Left lung (tissue), 14 donors: ENCODE measurements at places on chromosomes 16 and 17. TPM values are rescaled to one million over a fixed set of nuclear protein-coding genes. Genes with fewer than 3 reads are reported as not detected.

The CACNG5 gene
- not detected for total RNA-seq

The SOCS1 gene
- 21.4 TPM for total RNA-seq

The HEATR9 gene
- 0.37 TPM for total RNA-seq

The CCL4L2 gene
- total RNA-seq = 1.9 TPM

The NPTX1 gene
- 0.37 TPM for total RNA-seq

The CD19 gene
- 0.29 TPM for total RNA-seq

The KRT36 gene
- total RNA-seq = not detected

The IRX3 gene
- total RNA-seq = 40.7 TPM

The MYCBPAP gene
- total RNA-seq = 2.7 TPM

DNA sequence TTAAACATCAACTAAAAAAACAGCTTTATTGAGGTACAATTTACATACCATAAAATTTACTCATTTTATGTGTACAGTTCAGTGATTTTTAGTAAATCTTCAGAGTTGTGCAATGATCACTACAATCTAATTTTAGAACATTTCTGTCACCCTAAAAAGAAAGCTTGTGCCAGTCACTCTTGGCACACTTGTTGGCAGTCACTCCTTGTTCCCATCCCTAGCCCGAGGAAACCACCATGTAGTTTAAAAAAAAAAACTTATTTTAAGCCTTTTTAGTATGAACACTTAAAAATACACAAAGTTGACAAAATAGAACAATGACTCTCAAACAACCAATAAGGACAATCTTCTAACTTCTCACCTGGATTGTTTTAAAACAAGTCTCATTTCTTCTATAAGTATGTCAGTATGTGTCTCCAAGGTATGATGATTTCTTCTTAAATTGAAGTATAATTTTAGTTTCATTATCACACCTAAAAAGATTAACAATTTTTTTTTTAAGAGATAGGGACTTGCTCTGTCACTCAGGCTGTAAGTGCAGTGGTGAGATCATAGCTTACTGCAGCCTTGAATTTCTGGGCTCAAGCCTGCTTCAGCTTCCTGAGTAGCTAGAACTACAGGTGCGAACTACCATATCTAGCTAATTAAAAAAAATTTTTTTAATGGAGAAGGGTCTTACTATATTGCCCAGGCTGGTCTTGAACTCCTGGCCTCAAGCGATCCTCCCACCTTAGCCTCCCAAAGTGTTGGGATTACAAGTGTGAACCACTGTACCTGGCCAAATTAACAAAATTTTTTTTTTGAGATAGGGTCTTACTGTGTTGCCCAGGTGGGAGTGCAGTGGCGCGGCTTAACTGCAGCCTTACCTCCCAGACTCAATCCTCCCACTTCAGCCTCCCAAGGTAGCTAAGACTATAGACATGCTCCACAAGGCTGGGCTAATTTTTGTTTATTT lies 53.2 kb downstream of the PPM1E start:
- H3K27ac ChIP-seq = no peak overlapping the region
- no peaks in the 10 kb centered on the region for H3K36me3 ChIP-seq
- H3K4me1 ChIP-seq = no peaks in the 10 kb centered on the region
- DNase-seq = no peak

DNA sequence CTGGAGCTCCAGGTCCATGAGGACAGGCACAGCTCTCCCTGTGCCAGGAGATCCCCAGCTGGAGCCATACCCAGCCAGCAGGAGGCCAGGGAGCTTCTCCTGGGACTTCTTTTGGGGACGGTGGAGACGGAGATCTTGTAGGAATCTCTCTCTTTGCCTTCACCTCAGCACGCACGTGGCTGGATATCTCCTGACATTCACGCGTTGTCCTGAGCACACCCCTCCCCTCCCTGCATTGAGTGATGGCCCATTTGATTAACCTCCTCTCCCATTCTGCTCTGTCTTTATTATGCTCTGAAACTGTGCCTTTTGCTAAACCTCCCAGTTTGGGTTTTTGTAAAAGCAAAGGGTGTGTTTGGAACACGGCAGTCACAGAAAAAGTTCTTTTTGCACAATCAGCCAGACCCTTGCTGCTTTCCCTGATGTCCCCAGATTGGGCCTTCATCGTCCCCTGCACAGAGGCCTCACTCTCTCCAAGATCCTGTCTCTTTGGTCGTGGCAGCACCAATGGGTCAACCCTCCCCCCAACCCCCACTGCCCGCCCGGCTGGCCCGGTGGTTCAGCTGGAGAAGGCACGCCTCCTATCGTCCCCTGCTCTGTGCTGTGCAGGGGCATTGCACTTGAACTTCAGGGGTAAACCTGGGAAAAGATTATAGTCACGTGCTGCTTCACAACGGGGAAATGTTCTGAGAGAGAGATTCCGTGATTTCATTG lies 32.5 kb upstream of the LGALS9 start:
- no peak overlapping the region for H3K4me3 ChIP-seq
- H3K36me3 ChIP-seq = peaks cover 60% of the 10 kb centered on the region
- H3K27ac ChIP-seq = no peak overlapping the region
- no peaks in the 10 kb centered on the region for H3K27me3 ChIP-seq
- DNase-seq = no peak
- peaks cover 10% of the 10 kb centered on the region for H3K4me1 ChIP-seq

DNA sequence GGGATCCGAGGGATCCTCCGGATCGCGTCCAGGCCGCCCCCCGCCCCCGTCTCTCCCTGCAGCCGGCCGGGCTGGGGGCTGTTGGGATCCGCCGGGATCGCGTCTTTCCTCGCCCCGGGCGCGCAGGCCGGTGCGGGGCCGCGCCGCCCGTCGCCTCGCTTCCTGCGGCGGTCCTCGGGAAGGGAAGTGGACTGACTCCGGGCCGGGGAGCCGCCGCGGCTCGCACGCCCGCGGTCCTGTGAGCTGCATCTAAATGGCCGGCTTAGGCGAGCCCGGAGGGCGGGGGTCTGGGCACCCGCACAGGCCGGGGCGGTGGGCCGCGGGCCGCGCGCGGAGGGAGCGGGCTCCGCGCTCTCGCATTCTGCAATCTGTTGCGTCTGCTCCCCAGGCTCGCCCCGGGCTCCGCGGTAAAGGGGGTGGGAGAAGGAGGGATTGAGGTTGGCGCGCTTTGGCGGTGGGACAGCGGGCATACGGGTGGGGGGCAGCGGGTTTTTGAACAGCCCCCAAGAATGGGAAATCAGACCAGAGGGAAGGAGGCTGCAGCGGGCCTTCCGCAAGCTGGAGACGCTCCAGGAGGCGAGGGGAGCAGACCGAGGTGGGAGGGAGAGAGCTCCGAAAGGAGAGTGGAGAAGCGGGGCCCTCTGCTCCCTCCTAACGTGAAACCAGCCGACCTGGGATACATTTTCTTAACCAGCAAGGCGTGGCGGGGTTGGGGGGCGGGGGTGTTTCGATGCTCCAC lies 2.2 kb downstream of the TMEM132E start:
- H3K36me3 ChIP-seq = no peaks in the 10 kb centered on the region
- peak overlapping the region; percentile 1 for H3K4me3 ChIP-seq
- no peak overlapping the region for H3K27ac ChIP-seq
- peaks cover 21% of the 10 kb centered on the region for H3K4me1 ChIP-seq
- DNase-seq = no peak
- H3K27me3 ChIP-seq = peaks cover 99% of the 10 kb centered on the region

DNA sequence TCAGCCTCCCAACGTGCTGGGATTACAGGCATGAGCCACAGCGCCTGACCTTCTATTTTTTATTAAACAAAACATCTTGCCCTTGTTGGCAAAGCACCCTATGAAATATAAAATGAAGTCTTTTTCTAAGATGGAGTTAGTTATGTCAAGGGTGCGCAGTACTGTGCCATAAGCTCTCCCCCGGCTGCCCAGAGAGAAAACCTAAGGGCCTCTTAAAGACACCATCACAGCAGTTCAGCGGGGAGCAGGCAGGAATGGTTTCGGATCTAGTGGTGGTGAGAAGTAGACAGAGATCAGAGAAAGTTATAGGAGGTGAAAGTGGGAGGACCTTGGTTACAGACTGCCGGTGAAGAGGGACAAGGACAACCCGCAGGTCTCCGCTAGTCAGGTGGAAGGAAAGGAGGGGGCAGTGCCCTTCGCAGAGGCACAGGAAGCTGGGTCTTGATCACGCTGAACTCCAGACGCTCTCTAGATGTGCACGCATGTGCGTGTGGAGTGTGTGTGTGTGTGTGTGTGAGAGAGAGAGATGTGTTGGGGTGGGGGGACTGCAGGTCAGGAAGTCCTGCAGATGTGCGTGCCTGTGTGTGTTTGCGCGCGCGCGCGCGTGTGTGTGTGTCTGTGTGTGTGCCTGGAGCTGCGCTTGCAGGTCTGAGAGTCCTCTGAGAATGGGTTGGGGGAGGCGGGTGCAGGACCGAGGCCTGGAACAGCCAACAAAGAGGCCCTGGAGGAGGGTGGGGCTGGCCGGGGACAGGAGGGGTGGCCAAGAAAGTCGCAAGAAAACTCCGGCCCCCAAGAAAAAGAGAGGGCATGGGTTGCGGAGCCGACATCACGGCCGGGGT lies 748 bp upstream of the CMTM3 start:
- DNase-seq = peak; percentile 78
- H3K27ac ChIP-seq = peak overlapping the region; percentile 93
- no peaks in the 10 kb centered on the region for H3K27me3 ChIP-seq
- H3K4me3 ChIP-seq = peak overlapping the region; percentile 87
- H3K4me1 ChIP-seq = peaks cover 8% of the 10 kb centered on the region

DNA sequence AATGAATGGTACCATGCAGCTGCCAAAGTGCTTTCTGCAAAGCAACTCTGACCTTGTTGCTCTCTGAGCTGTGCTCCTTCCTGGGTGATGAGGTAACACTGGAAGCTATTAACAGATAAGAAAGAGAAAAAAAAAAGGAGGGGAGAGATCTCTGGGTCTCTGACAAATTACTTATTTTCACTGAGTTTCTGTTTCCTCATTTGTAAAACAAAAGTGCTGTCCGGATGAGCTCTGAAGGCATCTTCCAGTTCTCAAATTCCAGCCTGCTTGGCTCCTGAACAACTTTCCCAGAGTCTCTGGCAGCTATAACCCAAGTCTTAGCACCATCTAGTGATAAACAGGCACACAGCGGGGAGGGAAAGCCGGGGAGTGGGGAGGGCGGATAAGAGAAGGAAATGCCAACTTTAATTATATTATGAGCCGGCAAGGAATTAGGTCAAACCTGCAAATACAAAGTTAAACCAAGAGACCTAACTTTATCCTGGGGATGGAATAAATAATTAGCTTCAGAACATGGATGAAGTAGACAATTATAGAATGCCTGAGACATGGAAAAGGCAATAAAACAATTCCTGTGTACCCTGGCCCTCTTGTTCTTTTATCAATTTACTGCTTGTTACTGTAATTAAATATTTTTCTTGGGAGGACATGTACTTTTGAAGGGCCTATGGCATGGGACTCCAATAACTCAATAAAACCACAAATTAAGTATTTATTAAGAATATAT lies 61.3 kb upstream of the KIFC3 start:
- H3K36me3 ChIP-seq = no peaks in the 10 kb centered on the region
- DNase-seq = no peak
- H3K4me3 ChIP-seq = no peak overlapping the region
- H3K27ac ChIP-seq = no peak overlapping the region
- H3K27me3 ChIP-seq = no peaks in the 10 kb centered on the region
